ENCODE measurements at places on chromosomes 13 and 19. TPM values are rescaled to one million over a fixed set of nuclear protein-coding genes. Genes with fewer than 3 reads are reported as not detected.

- DNase-seq, result peak; percentile 86
These were observed 13.1 kb downstream of the EPS8L1 start for GRCh38 chr19:55088543-55089341.

Gene PRR22
- polyA plus RNA-seq, result 8.5 TPM

- DNase-seq, result no peak
These were observed 6.9 kb upstream of the FOSB start for GRCh38 chr19:45460807-45461347.

DNA sequence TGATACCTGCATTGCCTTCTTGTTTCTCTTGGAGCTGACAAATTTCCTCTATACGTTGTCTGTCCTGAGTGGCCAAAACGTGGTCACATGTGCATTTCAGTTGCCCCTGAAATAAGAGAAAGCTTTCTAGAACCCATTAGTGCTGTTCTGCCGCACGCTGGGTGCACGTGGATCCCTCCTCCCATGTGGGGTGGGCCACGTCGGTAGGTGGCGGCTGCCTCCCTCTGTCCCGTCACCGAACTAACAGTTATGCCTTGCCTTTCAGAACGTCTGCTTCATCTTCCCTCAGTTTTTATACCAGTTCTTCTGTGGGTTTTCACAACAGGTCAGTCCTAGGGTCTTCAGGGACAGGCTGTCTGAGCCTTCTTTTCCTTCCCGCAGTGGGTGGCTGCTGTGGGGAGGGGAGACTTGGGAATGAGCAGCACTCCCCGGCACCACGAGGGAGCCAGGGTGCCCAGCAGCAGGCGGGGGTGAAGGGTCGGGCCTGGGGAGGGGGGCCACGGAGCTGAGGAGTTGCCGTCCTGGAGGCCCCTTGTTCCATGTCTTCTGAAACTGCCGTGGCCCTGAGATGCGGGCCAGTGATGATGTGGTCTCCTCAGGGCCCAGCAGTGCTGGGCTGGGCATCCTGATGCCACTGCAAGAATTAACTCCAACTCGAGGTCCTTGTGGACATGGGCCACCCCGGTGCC, 109.7 kb upstream of the MCF2L start:
- DNase-seq, result no peak

GRCh38 chr13:37456041-37456440, 142.5 kb downstream of the POSTN start:
- DNase-seq, result no peak

DNA sequence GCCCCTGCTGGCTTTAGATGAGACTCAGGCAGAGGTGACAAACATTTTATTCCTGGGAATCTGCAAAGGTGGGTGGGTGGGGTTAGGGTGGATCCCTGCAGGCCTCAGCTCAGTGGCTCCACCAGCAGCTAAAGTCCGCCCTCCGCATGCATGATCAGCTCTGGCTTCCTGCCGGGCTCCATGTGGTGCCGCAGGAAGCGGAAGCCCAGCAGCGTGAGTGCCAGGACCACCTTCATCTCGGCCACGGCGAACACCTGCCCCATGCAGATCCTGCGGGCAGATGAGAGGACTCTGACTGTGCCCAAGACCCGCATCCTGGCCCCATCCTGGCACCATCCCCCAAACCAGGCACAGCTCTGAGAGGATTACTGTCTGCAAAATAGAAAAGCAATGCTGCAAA, 26.3 kb downstream of the CYP4F2 start:
- peak; percentile 50 for DNase-seq

GRCh38 chr13:43408274-43408673, 378.5 kb downstream of the ENOX1 start:
- no peak for DNase-seq

Gene FGF21
- not detected for polyA plus RNA-seq

Gene DPP9
- 30.6 TPM for polyA plus RNA-seq

DNA sequence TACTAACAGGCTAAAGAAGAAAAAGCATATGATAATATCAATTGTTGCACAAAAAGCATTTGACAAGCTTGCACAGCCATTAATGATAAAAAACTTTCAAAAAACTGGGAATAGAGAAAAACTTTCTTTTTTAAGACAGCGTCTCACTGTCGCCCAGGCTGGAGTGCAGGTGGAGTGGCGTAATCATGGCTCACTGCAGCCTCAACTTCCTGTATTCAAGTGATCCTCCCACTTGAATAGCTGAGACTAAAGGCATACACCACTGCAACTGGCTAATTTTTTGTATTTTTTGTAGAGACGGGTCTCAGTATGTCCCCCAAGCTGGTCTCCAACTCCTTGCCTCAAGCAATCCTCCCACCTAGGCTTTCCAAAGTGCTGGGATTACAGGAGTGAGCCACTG, 382.8 kb downstream of the TSHZ3 start:
- DNase-seq, result no peak

DNA sequence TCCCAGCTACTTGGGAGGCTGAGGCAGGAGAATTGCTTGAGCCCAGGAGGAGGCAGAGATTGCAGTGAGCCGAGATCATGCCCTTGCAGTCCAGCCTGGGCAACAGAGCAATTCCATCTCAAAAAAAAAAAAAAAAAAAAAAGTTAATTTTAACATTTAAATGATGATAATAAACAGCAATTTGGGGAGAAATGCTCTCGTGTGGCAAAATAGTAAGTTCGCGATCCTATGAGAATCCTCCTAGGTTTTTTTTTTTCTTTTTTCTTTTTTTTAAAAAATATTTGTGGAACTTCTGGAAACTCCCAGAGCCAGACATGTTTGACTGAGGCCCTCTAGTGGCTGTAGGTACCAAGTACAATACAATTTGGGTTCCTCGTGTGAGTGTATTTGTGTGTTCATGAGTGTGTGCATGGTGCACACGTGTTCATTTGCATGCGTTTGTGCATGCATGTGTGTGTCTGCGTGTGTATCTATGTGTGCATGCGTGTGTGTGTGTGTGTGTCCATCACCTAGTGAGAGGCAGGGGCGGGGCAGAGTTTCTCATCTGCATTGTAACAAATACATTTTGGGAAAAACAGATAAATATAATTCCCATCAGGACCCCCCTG, 31.2 kb downstream of the TMPRSS9 start:
- DNase-seq, result peak; percentile 63

DNA sequence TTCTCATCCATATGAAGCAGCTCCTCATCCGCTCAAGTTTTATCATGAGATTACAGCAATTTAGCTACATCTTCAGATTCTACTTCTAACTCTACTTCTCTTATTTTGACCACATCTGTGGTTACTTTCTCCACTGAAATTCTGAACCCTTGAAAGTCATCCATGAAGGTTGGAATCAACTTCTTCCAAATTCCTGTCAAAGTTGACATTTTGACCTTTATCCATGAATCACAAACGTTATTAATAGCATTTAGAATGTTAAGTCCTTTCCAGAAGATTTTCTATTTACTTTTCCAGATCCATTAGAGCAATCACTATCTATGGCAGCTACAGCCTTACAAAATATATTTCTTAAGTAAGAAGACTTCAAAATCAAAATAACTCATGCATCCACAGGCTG, 421.7 kb upstream of the GPC6 start:
- DNase-seq, result no peak

Gene NUFIP1
- 4.1 TPM for polyA plus RNA-seq

GRCh38 chr13:49587311-49587847, 2.0 kb upstream of the RCBTB1 start:
- DNase-seq, result no peak

DNA sequence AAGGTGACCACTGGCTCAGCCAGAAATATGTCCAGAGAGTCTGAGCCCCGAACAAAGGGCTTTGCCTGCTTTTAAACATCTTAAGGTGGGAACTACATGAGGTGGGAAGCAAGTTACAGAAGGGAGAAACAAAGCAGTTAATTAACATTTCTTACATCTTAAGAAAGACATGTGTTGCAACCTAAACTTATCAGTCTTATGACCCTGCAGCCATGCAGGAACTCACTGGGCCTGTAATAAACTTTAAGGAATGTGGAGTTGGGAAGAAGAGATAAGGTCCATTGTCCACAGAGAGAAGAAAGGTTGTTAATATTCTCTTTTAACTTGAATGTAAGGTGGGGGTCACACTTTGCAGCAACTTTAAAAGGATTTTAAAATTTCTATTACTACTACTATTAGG, 46.8 kb upstream of the CYP2A7 start:
- DNase-seq, result no peak

- no peak for DNase-seq
These were observed 8.0 kb downstream of the EFNB2 start for GRCh38 chr13:106527445-106527801.

GRCh38 chr19:7292950-7293761, 1.1 kb downstream of the INSR start:
- DNase-seq, result peak; percentile 17

Gene SLC10A2
- not detected for polyA plus RNA-seq

- no peak for DNase-seq
These were observed 152.1 kb downstream of the UQCRFS1 start for GRCh38 chr19:29060813-29061364.

- no peak for DNase-seq
These were observed 57.0 kb downstream of the DNM2 start for GRCh38 chr19:10774893-10775292.

Gene GARIN5A
- 0.17 TPM for polyA plus RNA-seq

DNA sequence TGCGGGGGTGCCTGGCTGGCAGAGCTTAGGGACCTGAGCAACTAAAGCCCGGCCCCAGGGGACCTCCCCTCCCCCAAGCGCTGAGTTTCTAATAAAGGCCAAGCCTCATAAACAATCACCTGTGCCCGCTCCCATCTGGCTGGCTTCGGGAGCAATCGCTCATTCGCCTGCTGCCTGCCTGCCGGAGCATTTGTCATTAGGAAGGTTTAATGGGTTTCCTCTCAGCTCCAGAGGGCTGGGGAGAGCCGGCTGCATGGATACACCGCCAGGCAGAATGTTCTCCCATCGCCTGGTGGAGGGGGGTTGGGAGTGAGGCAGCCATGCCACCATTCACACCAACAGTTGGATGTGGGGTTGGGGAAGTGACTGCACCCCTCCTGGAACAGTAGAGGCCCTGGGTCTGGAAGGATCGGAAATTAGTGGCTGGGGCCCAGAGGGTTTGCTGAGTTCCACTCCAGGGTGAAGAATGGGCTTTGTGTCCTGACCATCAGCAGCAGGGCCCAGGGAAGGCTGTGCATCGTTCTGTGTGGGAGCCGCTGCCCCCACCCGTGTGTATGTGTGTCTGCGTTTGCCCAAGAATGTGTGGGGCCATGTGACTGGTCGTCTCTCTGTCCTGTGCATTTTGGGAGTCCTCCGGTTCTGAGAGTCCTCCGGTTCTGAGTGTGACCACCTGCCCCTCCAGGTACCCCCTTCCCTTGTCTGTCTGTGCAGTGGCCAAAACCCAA, 15.3 kb downstream of the PIN1 start:
- no peak for DNase-seq

Gene ZNF304
- 2.1 TPM for polyA plus RNA-seq

Gene TPTE2
- not detected for polyA plus RNA-seq

Gene SHISA7
- polyA plus RNA-seq, result 0.08 TPM

- peak; percentile 97 for DNase-seq
These were observed at the start of gene SLC8A2 for GRCh38 chr19:47471733-47472457. Gene SLC8A2 (minus strand): TSS chr19:47471893. CDS start chr19:47466403, 5,490 bp downstream.

- no peak for DNase-seq
These were observed 506 bp upstream of the GAS6 start for GRCh38 chr13:113864273-113864890.

Gene CEACAM7
- not detected for polyA plus RNA-seq

DNA sequence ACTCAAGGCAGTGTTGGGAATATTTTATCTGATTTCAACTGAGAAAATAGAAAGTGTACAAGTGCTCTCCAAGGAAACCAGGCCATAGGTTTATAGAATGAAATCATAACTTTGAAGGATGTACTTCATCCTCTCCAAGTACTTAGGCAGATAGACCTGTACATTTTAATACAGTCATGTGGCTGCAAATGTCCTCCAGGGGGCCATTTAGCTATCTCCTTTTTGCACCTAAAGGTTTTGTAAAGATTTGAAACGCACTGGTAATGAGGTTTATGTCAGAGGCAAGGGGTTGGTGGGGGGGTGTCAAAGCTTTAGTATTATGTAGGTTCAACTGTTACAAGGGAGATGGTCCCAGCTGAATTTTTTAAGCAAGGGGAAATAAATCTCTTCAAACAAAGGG, 364.4 kb downstream of the DCT start:
- no peak for DNase-seq

DNA sequence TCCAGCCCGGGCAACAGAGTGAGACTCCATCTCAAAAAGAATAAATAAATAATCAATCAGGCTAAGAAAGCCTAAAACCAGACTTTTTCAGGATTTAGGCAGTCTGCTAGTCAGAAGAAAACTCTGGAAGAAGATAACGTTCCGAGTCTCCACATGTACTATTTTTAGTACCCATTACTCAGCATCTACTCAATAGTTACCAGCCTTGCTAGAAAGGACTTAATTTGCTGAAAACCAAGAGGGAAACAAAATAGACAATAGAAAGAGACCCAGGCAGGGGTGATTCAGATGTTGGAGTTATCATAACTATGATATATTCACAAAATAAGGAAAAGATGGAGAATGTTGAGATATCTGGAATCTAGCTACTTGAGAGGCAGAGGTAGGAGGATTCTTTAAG, 3.6 kb upstream of the LIN7B start:
- no peak for DNase-seq

DNA sequence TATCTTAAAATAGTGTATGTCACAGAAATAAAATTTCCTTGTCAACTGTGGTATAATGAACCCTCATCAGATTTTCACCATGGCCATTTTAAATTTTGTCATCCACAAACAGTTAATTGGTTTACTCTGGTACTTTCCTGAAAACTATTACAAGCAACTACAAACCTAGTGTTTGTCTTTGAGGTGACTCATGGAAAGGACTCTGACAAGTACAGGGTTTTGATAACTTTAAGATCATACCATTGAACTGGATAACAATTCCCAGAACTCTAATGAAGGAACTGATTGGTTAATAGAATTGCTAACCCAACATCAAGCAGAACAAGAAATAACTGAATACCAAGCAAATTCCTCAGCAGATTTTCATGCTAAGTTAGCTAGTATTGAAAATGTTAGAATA, 237.7 kb upstream of the IPO5 start:
- no peak for DNase-seq

GRCh38 chr19:43395561-43395960, 19.1 kb upstream of the TEX101 start:
- no peak for DNase-seq

Gene CCDC70
- polyA plus RNA-seq, result not detected

DNA sequence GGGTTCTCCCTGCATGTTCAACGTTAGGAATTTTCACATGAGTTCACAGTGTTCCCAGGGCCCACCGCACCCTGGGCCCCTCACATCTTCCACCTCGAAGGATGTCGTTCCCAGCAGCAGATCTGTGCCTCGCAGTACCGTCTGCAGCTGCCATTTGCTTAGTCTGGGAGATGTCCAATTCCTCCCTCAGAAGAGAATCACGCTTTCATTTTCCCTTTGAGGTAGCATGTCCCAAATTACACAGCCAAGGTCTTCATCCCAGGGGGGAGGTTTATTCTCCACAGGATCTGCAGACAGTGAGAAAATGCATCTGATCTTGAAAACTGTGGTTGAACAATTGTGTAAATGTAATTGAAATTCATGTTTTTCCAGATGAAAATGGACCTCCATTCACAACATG, 150.2 kb downstream of the DCT start:
- DNase-seq, result no peak

GRCh38 chr13:80881495-80881894, 540.6 kb upstream of the SPRY2 start:
- DNase-seq, result no peak
